ENCODE measurements at places on chromosomes 13 and 19.

DNA sequence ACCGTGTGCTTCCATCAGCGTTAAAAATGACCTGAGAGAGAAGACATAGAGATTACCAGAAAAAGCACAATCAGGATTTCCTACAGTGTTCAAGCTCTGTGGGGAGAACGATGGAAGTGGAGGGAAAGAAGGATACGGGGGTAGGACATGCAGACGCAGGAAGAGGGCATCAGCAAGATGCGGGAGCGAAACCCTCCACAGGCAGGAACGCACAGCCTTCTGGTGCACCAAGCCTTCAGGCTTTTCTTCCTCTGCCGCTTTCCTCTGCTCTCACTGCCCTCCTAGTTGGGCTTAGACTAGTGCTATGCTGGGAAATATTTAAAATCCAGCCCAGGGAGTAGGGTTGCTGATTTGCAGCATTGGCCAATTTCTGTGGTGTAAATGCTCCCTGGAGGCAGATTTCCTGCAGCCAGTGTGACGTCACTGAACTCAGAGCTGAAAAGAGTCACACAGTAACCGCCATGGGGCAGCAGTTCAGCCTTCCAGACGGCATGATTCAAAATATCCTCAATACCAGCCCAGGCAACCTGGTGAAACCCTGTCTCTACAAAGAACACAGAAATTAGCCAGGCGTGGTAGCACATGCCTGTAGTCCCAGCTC, 205.1 kb upstream of the SOX1 start:
- DNase-seq = no peak

- DNase-seq = no peak
These were observed 2321.8 kb upstream of the PCDH20 start for GRCh38 chr13:63737418-63737817.

GRCh38 chr13:100809129-100809390, 134.5 kb upstream of the TMTC4 start:
- DNase-seq = no peak

GRCh38 chr13:48175185-48175584, 57.8 kb upstream of the ITM2B start:
- no peak for DNase-seq

GRCh38 chr13:61850794-61851193, 435.1 kb upstream of the PCDH20 start:
- no peak for DNase-seq

GRCh38 chr13:31968473-31968872, 63.1 kb upstream of the FRY start:
- DNase-seq = no peak

GRCh38 chr13:38947054-38947453, 43.6 kb downstream of the STOML3 start:
- no peak for DNase-seq
